ENCODE measurements at places on chromosomes 6 and 20.

- DNase-seq = no peak
Observed at GRCh38 chr6:152587473-152587872, 49.7 kb downstream of the SYNE1 start.

GRCh38 chr20:31551163-31552081 is 37.2 kb downstream of the HM13 start:
- no peak for DNase-seq

GRCh38 chr6:139429580-139430145 is 55.2 kb upstream of the CITED2 start:
- no peak for DNase-seq

DNA sequence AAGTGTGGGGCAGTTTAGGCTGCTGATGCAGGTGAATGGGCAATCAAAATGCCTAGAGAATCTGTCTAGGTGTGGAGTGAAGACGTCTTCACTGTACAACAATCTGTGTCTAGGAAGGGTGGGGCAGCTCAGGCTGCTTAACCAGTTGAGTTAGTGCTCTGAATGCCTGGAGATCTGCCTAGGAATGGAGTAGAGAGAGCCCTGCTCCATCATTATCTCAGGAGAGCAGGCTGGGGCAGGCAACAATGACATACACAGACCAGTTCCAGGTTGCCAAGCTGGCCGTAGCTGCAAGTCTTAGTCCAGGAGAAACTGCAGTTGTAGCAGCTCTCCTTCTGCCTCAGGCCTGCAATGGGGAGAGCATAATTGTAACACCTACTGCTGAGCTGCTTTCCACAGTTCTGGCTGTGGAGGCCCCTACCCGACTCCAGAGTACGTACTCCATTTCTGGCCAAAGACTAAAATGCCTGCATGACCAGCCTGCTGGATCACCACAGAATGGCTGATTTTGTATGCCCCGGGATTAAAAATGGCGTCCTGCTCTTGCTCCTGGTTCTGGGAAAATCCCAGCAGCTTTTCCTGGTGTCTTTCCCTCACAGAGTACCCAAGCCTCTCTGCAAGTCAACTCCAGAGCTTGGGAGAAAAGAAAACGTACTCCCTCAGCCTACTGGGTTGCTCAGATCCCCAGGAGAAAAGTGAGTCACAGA is 545.4 kb downstream of the ADGRB3 start:
- DNase-seq = no peak

- DNase-seq = no peak
Observed at GRCh38 chr20:60313614-60314013, 355.4 kb downstream of the CDH26 start.

GRCh38 chr20:48930035-48930434 is 8.5 kb downstream of the ARFGEF2 start:
- DNase-seq = no peak
